Astrocyte of the hippocampus (primary cell): ENCODE measurements at places on chromosomes 11 and 22.
A peak's percentile ranks its signal among the peaks of the same experiment; 100 is the strongest.

GRCh38 chr11:76512851-76513653, 68.2 kb downstream of the EMSY start:
- peak; percentile 49 for DNase-seq

GRCh38 chr11:45322111-45322705, 36.1 kb upstream of the SYT13 start:
- DNase-seq = no peak

DNA sequence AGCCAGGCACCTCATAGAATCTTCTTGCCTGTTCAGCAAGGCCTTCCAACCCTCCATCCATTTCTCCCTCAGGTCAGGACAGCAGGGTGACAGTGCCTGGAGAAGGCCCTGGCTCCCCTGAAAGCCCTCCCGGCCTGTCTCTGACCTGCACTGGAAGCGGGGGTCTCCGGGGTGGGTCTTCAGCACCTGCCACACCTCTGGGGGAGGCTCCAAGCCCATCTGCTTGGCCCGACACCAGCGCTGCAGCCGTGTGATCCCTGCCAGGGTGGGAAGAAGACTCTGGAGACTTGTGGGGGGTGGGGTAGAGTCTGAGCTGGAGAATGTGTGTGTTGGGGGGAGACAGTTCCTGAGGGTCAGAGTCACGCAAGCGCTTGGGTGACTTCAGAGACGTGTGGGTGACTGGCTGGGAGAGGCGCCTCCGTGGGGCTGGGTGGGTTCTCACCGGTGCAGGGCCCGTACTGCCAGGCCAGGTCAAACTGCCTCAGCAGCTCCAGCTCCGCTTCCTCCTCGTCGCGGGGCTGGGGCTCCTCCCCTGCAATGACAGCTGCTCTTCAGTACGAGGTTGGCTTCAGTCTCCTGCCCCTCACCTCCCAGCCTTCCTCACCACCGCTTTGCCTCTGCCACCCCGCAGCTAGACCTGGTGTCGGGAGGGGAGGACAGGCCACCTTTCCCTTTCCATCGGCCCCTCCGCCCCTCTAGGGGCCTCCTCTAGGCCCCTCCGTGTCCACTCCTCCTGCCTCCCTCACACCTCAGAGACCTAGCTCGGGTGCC, 615 bp downstream of the POLD4 start:
- DNase-seq = no peak

- peak; percentile 58 for DNase-seq
Observed at GRCh38 chr11:73198677-73199076, 19.4 kb upstream of the P2RY2 start.

DNA sequence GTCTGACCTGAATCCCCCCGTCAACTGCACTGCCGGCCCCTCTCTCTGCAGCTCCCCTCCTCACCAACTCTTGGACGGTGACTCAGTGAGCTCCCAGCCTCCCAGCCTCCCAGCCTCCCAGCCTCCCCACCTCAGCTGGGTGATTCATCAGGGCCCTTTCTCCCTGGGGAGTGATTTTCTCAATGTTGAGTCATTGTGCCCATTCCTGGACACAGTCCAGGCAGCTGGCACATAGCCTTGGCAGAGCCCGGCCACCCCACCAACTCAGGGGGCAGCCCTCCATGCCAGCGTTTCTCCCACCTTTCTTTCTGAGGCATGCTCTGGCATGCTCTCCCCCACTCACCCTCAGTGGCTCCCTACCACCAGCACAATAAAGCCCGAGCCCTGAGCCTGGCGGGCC, 30.7 kb downstream of the PDE2A start:
- peak; percentile 39 for DNase-seq

- no peak for DNase-seq
Observed at GRCh38 chr11:127259102-127259501, 258.5 kb upstream of the KIRREL3 start.

DNA sequence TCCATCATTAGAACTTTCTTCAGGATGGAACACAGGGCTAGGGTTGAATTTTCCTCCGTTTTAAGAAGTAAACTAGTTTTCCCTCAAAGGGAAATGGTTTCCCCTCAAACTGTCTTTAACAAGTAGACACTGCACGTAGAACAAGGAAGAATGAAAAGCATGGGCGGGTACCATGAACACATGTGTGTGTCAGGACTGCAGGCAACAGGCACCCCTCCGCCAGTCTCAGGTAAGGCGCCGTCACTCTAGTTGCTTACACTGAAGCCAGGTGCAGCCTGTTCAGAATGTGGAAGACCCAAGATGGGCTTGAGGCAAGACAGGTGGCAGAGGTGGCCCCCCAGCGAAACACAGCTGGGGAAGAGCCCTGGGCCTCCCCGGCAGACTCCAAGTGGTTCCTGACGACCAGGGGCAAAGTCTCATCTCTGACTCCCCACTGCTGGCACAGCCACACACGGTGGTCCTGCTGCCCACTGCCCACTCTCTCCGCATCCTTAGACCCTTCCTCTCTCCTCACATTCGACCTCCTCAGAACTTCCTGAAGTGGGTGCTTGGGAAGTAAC, 25.4 kb upstream of the MOB2 start:
- DNase-seq = no peak

- DNase-seq = no peak
Observed at GRCh38 chr11:20075627-20076026, 84.6 kb downstream of the DBX1 start.

GRCh38 chr22:48156603-48157355, 1394.3 kb downstream of the TBC1D22A start:
- no peak for DNase-seq

- DNase-seq = no peak
Observed at GRCh38 chr11:19628018-19628417, 84.6 kb upstream of the NAV2 start.

DNA sequence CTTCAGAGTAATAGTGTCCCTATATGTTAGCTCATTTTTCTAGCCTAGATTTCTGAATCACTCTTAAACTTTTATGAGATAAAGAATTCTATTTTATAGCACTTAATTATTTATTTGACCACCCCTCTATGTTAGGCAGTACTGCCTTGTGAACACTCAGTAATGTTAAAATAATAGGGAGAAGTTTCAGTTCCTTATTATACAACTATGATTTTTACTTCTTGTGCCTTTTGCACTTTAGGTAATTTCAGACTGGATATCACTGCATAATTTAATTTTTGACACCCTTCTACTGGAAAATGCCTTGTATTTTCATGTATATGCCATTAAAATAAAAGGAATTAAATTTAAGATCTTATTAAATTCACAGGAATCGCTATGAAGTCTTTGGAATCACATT, 3.1 kb downstream of the BCO2 start:
- DNase-seq = no peak

DNA sequence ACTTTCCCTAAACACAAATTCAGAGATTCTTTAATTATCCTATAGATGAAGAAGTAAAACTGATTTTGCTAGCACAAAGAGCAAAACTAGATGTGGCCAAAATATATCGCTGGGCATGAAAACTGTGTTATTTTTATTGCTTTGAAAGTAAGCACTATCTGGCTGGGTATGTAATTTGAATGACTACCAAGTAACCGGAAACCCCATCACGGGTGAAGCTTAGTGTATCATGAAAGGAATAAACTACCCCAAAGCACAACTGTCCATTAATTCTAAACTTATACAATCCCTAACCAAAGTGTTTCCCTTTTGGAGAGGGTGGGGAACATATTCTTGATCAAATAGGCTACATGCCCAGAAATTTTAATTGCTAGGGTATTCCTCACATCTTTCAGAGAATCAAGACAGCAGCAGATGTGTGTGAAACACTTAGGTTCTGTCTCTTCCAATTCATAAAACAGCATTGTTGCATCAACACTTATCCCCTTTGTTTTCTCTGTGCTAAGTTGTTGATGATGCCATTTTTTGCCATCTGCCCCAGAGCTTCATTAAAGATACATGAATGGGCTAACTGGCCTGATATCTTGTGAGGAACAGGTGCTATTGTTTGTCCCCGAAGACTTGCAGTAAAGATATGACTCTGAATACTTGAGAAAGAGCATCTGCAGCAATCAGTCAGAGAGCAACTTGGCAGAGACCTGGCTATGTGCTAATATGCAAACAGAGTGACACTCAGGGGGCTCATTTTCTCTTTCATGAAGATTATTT, 238.2 kb downstream of the SOX6 start:
- no peak for DNase-seq

DNA sequence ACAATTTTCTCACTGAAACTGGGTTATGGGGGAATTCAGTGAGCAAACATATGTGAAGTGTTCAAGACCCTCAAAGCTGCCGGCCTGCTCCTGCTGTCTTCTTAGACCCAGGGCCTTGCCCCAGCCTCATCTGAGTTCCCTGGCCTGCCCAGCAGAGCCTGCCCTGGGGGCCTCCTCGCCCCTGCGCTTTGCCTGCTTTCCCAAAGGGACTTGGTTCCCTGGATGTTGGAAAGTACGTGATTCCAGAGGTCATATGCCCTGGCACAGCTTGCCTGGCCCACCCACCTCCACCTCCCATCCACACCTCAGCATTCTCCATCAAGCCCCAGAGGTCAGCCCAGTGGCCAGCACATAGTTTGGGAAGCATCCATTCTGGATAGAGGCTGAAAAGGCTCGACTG, 13.7 kb upstream of the POU2F3 start:
- no peak for DNase-seq
